ENCODE measurements at places on chromosomes 6 and 20.

GRCh38 chr6:99613705-99614429 is 7.2 kb downstream of the PRDM13 start:
- no peak for DNase-seq

DNA sequence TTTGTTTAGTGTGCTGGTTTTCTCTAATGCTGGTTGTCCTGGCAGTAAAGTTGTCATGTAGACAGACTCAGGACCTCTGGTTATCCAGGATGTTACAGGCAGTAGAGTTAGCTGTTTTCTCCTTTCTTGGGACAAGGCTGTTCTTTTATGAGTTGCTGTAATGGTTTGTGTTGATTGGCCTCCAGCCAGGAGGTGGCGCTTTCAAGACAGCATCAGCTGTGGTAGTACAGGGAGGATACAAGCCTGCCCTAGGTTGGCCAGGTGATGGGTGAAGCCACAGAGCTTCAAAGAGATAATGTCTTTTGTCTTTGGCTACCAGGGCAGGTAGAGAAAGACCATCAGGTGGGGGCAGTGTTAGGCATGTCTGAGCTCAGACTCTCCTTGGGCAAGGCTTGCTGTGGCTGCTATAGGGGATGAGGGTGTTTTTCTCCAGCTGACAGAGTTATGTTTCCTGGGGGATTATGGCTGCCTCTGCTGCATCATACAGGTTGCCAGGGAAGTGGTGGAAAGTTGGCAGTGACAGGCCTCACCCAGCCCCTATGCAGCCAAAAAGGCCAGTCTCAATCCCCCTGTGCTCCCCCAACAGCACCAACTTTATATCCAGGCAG is 127.2 kb upstream of the TAB2 start:
- peak; percentile 25 for DNase-seq

DNA sequence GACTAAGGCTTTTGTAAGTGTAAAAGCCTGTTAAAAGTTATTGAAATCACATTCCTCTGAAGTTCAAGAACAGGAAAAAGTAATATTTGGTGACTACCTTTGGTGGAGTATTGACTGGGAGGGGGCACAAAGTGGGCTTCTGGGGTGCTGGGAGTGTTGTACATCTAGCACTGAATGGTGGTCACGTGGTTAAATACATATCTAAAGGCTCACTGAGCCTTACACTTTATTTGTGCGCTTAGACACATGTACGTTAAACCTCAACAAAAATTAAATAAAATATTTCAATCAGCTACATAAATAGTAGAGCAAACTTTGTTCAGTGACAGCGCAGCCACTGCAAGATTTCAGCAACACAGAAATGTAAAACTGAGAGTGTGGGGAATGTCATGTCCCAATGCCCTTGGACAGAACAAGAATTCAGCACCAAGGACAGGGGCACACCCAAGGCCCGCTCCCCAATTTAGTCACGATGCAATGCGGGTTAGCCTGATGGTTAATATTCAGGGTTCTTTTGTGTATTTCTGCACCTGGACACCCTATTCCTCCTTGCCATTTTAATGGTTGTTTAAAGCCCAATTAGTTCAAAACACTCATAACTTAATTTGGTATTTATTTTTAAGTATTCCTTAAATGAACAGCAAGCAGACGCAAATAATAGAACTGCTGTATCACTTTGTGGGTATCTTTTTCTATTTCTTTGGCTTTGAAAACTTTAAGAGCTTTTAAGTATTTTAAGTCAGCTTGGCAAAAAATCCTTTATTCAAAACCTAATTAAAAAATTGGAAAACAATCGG is 37.4 kb downstream of the ANGPT4 start:
- DNase-seq, result no peak

DNA sequence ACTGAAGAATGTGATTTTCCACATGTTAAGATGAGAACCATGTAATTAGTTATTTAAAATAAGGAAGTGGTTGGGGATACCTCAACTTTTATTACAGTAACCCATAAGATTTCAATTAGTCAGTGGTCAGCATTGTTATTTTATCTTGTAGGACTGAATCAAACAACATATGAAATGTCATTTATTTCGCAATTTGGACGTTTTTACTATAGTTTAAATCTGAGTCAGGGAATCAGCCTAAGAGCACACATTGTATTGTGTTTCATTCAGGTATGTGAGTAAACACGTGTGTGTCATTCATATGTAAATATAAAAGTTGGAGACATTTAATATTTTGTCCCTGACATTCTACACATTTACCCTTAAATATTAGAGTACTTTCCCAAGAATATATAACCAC is 1418.7 kb downstream of the GRIK2 start:
- DNase-seq, result no peak

DNA sequence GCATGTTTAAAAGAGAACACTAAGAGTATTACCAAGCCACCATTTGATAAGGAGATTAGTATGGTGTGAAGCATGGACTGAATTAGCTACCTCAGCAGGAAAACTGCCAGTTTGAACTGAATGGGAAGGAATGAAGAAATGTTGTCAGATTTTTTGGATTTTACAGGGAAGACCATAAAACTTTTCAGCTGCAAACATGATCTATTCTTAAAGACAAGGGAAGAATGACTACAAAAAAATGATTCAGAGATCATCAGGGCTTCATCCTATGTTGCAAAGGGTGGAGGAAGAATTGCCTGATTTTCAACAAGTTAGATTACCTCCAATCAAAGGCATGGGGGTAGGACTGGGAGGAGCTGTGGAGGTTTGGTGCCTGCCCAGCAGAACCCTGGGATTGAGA is 49.3 kb upstream of the MTRF1L start:
- DNase-seq, result no peak

DNA sequence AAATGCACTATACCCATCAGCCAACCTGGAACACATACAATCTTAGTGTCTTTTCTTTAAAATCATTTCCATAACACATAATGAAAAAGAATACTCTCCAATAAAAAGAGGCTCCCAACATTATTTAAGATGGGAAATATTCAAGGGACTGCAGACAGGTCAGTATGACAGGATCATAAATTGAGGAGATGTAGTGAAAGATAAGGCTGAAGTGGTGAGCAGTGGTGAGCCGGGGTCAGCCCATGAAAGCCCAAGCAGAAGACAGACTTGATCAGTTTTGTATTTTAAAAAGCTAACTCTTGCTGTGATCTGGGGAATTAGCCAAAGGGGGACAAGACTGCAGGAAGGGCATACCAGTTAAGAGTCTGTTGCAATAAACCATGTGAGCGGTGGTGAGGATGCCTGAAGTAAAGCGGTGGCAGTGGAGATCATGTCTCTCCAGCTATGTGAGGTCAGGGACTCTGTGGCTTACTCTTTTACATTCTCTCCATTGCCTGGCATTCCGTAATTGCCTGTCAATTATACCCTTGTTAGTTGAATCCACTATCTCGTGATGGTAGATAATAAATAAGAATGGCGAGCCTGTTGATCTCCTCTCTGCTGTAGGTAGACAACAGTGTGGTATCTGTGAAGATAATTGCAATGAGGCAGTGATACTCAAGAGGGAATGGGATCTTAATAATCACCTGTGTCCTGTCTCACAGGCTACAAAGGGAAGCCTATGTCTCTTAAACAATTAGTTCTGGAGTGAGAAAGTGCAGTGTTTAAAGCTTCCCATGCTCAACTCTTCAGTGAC is 97.4 kb downstream of the FILIP1 start:
- no peak for DNase-seq

- no peak for DNase-seq
Measured at GRCh38 chr6:80380566-80380965, 274.1 kb downstream of the BCKDHB start.

DNA sequence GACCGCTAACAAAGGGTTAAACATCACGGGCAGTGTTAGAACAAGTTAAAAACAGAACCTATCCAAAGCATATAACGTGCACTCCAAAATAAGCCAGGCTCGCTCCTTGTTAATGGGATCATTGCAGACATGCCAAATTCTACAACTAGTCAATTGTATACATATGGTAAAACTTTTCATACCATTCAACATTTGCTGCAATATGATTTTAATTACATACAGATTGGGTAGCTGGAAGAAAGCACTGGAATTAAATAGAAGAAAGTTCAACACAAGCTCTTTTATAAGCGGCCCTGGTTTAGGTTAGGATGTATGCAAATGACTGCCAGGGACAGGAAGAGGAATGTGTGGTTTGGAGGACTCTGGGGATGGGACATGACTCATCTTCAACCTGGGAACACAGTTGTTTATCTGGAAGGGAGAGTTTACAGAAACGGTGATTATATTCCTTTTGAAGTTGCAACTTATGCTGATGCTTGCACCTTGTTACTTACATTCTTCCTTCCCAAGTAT is 62.5 kb upstream of the TIAM2 start:
- DNase-seq, result no peak

GRCh38 chr20:63167918-63168520 is 47.9 kb downstream of the YTHDF1 start:
- DNase-seq, result no peak

GRCh38 chr6:17413313-17413750 is 19.9 kb downstream of the CAP2 start:
- DNase-seq, result no peak

DNA sequence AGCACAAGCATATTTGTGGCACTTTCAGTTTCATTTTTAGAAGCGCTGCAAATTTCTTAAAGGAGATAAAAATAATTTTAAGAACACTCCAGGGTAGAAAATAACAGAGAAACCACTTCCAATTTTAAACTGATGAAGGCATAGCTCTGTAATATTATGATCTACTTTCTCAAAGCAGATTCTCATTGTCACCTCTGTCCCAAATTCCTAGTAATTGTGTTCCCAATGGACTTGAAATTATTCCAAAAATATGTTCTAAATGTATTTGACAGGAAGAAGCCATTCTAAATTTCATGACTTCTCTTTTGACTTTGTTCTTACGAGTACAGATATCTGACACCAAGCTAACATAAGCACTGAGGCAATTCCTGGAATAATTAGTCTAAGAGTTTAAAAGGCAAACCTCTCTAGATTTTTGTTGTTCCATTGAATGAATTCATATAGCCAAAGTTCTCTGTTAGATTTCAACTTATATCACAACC is 140.2 kb upstream of the CARMIL1 start:
- DNase-seq, result no peak

DNA sequence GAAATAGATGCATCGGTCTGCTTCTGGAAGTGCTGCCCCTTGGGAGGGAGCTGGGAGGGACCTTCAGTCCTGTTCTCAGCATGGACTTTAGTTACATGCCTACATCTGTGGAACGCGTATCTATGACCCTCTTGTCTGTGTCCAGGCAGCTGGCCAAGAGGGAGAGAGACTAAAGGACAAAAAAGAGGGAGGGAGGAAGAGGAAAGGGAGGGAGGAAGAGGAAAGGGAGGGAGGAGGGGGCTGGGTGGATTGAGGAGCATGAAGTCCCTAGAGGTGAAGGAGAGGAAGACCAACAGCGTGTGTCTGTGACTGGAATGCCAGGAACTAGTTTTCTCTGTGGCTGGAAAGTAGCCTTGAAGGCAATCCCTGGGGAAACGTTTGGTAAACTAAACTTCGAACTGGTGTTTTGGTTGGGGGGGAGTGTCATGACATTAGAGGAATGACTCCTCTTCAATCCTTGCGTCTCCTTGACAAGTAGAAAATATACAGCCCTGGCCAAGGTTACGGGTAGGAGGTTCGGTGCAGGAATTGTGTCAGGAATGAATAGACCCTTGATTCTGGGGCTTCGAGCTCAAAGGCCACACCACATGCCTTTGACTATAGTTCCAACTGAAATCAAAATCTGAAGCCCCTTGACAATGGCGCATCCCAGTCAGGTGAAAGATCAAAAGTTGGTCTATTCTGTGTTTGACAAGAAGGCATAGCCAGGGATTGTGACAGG is 52.0 kb upstream of the PLEKHG1 start:
- DNase-seq, result no peak

DNA sequence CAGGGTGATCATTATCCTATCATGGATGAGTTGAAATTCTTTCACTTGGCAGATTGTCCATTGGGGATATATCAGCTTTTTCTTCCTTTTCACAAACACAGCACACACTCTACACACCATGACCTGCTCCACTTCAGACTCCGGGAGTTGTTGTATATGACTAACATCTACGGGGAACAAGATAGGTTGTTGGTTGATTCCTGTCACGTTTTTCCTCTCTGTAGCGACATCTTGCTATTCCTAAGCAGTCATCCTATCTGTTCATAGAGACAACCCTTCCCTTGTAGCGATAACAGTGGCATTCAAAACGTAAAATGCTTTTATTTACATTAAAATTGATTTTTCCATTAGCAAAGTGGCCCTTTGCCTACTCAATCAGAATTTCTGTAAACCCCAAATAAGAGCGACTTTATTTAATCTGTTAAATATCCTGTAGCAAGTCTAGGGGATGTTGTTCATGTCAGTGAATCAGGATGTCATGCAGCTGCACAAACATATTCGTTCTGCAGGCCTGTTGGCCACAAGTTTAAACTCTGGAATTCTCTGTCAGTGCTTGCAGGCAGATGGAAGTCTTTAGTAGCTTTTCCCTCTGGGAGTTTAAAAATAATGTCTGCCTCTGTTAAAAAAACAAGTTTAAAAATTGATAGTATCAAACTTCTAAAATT is 23.1 kb downstream of the PHACTR2 start:
- DNase-seq, result no peak

- no peak for DNase-seq
Measured at GRCh38 chr6:111276736-111277135, 189.4 kb downstream of the SLC16A10 start.

DNA sequence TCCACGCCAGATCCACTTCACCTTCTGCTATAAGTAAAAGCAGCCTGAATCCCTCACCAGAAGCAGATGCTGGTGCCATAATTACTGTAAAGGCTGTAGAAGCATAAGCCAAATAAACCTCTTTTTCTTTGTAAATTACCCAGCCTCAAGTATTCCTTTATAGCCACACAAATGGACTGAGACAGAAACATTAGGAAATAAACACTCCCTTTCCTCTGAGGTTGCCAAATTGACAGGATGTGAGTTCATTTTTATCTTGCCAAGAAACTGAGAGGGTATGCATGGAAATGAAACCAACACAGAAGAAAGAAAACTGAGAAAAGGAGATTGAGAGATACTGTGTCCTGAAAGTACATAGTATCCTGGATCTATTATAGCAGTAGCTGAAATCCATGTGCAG is 481.2 kb downstream of the HAO1 start:
- DNase-seq, result no peak

DNA sequence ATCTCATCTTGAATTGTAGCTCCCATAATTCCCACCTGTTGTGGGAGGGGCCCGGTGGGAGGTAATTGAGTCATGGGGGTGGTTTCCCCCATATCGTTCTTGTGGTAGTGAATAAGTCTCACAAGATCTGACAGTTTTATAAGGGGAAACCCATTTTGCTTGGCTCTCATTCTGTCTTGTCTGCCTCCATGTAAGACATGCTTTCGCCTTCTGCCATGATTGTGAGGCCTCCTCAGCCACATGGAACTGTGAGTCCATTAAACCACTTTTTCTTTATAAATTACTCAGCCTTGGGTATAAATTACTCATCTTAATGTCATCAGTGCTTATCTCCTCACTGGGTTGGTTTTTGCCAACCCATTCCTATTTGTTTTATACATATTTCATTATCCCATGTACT is 142.0 kb upstream of the GMDS start:
- DNase-seq, result no peak

DNA sequence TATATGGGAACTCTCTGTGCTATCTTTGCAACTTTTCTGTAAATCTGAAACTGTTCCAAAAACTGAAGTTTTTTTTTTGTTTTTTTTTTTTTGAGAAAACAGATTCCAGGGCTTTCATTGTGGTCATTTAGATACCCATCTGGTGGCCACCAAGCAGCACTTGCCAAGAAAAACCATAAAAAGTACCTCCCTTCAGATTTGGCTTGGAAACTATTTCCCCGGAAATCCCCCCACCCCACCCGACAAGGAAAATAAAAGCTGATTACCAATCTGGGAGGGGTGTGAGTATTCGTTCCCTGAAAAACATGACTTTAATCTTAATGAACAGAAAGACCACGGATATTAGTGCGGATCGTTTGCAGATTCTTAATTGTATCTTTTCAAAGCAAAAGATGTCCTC is 1.9 kb downstream of the NFATC2 start:
- no peak for DNase-seq

Data from effector memory CD4-positive, alpha-beta T cell (primary cell).